Articular chondrocyte of knee joint (primary cell): ENCODE measurements at places on chromosomes 7 and 10. TPM values are rescaled to one million over a fixed set of nuclear protein-coding genes. Genes with fewer than 3 reads are reported as not detected.

FXYD4 gene
- not detected in 2 replicates for total RNA-seq

STK17A gene
- 87.5 and 160 TPM in 2 replicates for total RNA-seq

OPALIN gene
- not detected in 2 replicates for total RNA-seq

LLCFC1 gene
- not detected in 2 replicates for total RNA-seq

CLRN3 gene
- total RNA-seq: not detected in 2 replicates

MYH16 gene
- not detected in 2 replicates for total RNA-seq

CRHR2 gene
- total RNA-seq: not detected in 2 replicates

PRPS1L1 gene
- 0.32 TPM in 1 of 2 replicates, not detected in the other for total RNA-seq

CRTAC1 gene
- 4.7 and 5.8 TPM in 2 replicates for total RNA-seq

RPEL1 gene
- total RNA-seq: 0.11 and 0.13 TPM in 2 replicates

WIPF3 gene
- not detected in 2 replicates for total RNA-seq

WDR86 gene
- 6.1 and 9.0 TPM in 2 replicates for total RNA-seq

CASP7 gene
- 26.1 TPM in 2 replicates for total RNA-seq

NPY gene
- not detected in 2 replicates for total RNA-seq

UCMA gene
- total RNA-seq: not detected in 2 replicates

GPR15LG gene
- total RNA-seq: not detected in 2 replicates

HNRNPF gene
- 171 and 186 TPM in 2 replicates for total RNA-seq

SPDYE11 gene
- total RNA-seq: under 0.01 TPM in 1 of 2 replicates, not detected in the other

TRIM50 gene
- not detected in 2 replicates for total RNA-seq

TAF3 gene
- 3.0 and 3.2 TPM in 2 replicates for total RNA-seq

SSC4D gene
- total RNA-seq: 0.65 and 0.97 TPM in 2 replicates

SHH gene
- total RNA-seq: not detected in 2 replicates

PMS2 gene
- 25.5 and 28.1 TPM in 2 replicates for total RNA-seq

ASB10 gene
- not detected in 2 replicates for total RNA-seq

HABP2 gene
- total RNA-seq: not detected in 2 replicates

INA gene
- total RNA-seq: 0.13 and 0.22 TPM in 2 replicates

COL1A2 gene
- 5,438 and 5,703 TPM in 2 replicates for total RNA-seq

ZNF138 gene
- 5.7 and 8.2 TPM in 2 replicates for total RNA-seq

ACTL6B gene
- total RNA-seq: 0.11 TPM in 1 of 2 replicates, not detected in the other

ANXA8 gene
- 0.22 and 0.39 TPM in 2 replicates for total RNA-seq

CABCOCO1 gene
- total RNA-seq: 3.8 and 6.8 TPM in 2 replicates

SLC13A1 gene
- total RNA-seq: not detected in 2 replicates

ARHGEF35 gene
- total RNA-seq: 5.3 and 7.1 TPM in 2 replicates

AGR2 gene
- 0.39 and 0.86 TPM in 2 replicates for total RNA-seq

PSPH gene
- total RNA-seq: 20.9 and 23.9 TPM in 2 replicates

BHLHA15 gene
- 0.26 TPM in 1 of 2 replicates, not detected in the other for total RNA-seq

CLCN1 gene
- not detected in 2 replicates for total RNA-seq

PITRM1 gene
- 115 and 125 TPM in 2 replicates for total RNA-seq

FGL2 gene
- 1.7 and 3.5 TPM in 2 replicates for total RNA-seq

FAM24B gene
- total RNA-seq: 4.1 TPM in 2 replicates

AMPH gene
- 4.3 and 5.4 TPM in 2 replicates for total RNA-seq

CYP3A5 gene
- 5.7 and 10.1 TPM in 2 replicates for total RNA-seq

UTF1 gene
- total RNA-seq: not detected in 2 replicates

GARIN1A gene
- total RNA-seq: 2.2 and 2.7 TPM in 2 replicates

SUPV3L1 gene
- 28.7 and 33.2 TPM in 2 replicates for total RNA-seq

RBAK gene
- 16.5 and 17.0 TPM in 2 replicates for total RNA-seq

NPFFR1 gene
- total RNA-seq: not detected in 2 replicates

CFAP43 gene
- 0.78 and 1.2 TPM in 2 replicates for total RNA-seq

SFTPD gene
- 0.32 and 0.39 TPM in 2 replicates for total RNA-seq

AKR1C8 gene
- total RNA-seq: 0.22 TPM in 1 of 2 replicates, not detected in the other

STEAP2 gene
- 24.8 and 26.7 TPM in 2 replicates for total RNA-seq

GPR146 gene
- 2.5 and 3.8 TPM in 2 replicates for total RNA-seq

CFTR gene
- total RNA-seq: not detected in 2 replicates

C10orf62 gene
- 0.32 and 0.52 TPM in 2 replicates for total RNA-seq
